HTR-8/SVneo (cell line): ENCODE measurements at places on chromosomes 1 and 21.

DNA sequence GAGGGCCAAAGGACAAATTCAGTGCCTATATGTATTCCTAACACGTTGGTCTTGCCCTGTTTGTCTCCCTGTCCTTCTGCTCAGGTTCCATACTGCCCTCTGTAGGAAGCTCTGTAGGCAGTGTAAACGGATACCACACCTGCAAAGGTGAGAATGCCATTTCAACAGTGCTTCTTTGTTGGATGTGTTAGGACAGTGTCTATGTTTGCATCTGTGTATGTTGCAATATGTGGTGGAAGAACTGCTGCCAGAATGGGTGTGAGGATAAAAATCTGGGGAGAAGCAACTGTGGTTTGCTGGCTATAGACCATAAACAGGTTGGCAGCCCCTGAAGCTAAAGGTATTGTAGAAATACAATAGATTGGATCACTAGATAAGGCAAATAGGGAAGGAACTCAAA is 113.1 kb upstream of the BMP8A start:
- no peak for DNase-seq

GRCh38 chr21:38327984-38328383 is 71.2 kb downstream of the KCNJ15 start:
- no peak for DNase-seq

DNA sequence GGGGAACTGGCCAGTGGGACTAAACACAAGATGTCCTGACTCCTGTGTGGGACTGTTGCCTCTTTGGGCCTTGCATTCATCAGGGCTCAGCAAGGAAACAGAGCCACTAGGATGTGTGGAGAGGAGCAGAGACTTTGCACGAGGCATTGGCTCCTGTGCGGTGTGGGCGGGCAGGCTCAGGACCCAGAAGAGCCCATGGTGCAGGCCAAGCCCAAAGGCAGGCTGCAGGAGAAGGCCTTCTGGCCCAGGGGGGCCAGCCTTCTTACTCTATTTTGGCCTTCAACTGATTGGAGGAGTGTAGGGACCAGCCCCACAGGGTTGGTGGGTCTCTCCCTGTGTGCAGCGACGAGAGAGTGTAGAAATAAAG is 23.5 kb downstream of the LRRC3 start:
- no peak for DNase-seq

DNA sequence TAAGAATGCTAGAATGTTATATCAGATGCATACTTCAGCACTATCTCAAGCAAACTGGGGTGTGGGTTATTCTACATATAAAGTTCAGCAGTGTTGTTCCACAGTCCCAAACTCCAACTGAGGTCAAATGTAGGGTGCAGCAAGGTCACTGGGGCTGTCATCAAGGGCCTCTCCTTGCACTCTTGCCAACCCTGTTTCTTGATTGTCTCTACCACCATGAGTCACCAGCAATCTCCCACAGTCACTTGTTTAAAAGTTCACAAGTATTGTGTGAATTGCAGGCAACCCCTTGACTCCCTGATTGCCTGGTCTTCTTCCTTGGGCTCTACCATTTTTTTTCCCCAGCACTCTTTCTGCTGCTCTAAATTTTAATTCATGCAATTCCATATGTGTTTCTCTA is 10.6 kb downstream of the METTL18 start:
- no peak for DNase-seq

DNA sequence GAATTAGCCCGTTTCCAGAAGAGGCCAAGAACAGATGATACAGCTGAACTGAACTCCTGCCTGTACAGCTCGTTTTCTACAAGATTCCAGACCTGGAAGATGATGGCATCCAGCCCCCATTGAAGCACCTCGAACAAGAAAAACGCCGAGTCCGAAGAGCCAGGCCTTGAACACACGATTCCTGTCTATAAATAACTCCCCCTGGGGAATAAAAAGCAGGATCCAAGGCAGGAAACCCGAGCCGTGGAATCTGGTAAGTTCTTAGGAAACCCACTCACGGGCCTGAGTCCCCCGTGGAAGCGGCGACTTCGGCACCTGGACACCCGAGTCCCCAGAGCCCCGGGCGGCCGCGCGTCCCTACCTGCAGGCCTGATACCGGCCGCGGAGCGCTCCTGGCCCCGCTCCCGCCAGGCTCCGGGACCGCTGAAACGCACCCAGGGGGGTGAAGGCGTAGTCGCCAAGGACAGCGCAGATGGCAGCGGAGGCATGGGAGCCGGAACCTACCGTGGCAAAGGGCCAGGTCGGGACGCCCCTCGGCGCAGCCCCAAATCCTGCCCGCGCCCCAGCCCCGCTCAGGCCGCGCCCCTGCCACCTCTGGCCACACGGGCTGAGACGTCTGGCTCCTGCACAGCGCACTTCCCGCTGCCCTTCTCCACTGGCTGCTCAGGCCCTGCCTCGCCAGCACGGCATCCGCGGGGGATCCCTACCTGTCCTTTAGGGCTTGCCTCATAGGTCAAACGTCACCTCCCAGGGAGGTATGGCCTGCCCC is 14.0 kb upstream of the HLCS start:
- DNase-seq: no peak

- no peak for DNase-seq
Measured at GRCh38 chr1:204232526-204232925, 18.7 kb upstream of the GOLT1A start.

DNA sequence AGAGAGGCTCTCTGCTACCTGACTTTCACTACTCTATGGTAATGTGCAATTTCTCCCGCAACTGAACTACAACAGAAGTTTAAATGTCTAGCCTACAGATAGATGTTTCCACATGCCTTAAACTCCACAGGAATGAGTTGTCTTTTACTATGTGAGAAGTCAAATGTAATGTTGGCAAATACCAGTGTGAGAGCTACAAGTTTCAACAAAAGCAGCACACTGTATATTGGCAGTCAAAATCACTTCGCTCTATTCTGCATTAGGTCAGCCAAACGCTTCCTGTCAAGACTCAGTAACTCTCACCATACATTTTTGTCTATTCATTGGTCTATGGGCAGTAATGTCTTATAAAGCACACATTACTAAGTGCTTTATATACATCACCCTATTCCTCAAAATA is 41.9 kb downstream of the LUZP1 start:
- no peak for DNase-seq

DNA sequence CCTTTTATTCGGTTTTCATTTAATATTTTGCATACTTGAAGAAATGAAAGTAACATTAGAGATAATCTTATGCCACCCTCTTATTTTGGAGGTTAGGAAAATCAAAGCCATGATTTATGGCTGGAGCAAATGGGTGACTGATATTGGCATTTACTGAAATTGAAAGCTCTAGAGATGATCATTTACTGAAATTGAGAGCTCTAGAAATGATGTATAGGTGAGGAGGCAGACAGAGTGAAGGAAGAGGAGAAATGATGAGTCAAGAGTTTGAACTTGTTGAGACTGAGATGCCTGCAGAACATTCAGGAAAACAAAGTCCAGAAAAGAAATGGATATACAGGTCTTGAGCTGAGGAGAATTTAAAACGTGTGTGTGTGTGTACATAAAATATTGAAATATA is 217.6 kb downstream of the LTN1 start:
- DNase-seq: no peak

DNA sequence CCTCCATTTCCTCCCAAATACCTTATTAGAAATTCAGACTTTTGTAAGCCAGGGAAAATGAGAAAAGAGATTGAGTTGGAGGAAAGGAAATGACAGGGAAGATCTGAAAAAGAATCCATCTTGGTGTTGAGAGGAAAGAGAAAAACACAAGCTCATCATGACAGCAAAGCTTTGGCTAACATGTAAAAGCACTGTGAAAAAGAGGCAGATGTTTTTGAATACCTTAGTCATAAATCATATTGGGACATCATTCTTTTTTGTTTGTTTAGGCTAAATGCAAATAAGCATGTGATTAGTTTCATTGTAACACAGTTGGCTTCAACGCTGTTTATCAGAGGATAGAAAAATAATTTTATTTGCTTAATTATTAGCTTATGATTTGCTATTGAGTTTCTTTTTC is 64.6 kb downstream of the LHX8 start:
- DNase-seq: no peak

GRCh38 chr1:52531249-52531872 is 21.5 kb downstream of the TUT4 start:
- no peak for DNase-seq

GRCh38 chr1:100034470-100034869 is 64.7 kb downstream of the SLC35A3 start:
- DNase-seq: no peak

DNA sequence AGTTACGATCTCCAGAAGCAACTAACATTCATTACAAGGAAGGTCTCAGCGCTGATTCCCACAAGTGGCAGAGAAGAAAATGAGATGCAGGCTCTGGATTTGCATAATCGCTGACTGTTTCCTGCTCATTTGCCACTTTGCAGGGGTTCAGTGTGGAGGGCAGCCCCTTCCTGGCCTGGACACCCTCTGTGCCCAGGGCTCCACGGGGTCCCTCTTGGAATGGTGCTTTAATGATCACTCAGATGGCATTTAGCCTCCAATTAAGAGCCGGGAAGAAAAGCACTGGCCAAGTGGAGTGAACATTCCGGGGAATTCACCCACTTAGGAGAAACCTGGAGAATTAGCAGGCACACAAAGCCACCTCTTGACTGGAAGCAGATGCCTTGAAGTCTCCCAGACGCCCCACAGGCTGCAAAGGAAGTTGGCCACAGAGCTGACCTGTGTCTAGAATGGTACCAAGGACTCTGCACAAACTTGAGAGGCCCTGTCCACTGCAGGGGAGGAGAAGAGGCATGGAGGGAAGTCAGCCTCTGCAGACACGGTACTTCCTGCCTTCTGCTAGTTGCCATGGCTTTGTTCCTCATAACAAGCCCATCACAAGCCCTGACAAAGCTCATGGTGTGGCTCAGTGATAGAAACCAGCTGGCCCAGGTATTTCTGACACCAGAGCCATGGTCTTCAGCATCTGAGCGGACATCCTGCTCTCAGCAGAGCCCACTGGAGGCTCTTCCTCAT is 157.2 kb downstream of the KAZN start:
- no peak for DNase-seq

GRCh38 chr1:77412069-77412819 is 130.4 kb downstream of the AK5 start:
- DNase-seq: peak; percentile 50

DNA sequence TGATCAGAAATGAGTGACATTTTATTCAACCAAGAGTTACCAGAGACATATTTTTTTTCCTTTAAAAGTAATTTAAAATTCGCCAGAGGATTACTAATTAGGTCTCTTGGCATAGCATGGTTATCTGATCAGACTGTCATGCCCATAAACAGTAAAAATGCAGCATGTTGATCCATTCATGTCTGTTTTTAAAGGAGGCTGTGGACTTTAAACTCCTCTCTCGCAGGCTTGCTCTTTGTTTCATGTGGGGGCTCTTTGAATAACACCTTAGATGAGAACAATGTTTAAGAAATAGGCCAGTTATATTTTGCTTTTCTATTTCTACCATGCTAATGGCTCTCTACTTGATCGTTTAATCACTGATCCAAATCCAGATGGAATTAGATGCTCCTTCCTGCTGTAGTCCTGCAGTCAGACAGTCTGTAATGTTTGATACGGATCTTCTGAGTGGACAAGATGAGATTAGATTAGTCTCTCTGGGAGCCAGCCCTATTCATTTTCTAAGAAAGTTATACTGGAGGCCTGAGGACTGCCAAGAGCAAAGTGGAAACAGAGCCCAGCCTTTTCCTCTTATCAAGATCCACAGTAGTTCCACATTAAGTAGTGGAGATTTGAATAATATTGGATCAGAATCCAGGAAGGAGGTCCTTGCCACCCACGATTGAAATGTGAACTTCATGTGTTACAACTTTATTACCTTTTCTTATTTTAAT is 197.4 kb downstream of the HS2ST1 start:
- DNase-seq: no peak

DNA sequence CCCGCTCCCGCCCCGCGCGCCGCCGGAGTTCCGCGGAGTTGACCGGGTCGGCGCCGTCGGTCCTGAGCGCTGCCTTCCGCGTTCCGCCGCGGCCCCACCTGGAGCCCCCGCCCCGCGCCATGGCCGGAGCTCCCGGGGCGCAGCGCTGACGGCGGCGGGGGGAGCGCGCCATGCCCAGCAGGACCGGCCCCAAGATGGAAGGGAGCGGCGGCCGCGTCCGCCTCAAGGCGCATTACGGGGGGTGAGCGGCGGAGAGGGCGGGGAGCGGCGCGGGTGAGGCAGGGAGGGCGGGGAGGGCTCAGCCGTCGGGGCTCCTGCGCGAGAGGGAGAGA is 216 bp downstream of the PRKCZ start:
- peak; percentile 38 for DNase-seq

- no peak for DNase-seq
Measured at GRCh38 chr21:46156678-46157077, 1.3 kb upstream of the FTCD start.

GRCh38 chr21:44059710-44060109 is 47.5 kb upstream of the PWP2 start:
- DNase-seq: no peak

DNA sequence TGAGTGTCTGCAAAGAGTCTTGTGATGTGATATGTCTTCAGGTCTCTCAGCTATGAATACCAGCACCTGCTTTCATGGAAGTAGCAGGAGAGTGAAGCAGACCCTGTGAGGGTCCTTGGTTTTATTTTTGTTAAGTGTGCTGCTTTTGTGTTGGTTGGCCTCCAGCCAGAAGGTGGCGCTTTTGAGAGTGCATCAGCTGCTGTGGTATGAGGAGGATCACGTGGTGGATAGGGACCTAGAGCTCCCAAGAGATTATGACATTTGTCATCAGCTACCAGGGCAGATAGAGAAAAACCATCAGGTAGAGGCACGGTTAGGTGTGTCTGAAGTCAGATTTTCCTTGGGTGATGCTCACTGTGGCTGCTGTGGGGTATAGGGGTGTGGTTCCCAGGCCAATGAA is 1232.1 kb downstream of the MRPL39 start:
- DNase-seq: no peak

- DNase-seq: no peak
Measured at GRCh38 chr1:114082304-114082630, 71.4 kb downstream of the SYT6 start.

GRCh38 chr1:40653851-40654537 is 11.5 kb downstream of the RIMS3 start:
- no peak for DNase-seq

- no peak for DNase-seq
Measured at GRCh38 chr1:53710584-53710983, 28.4 kb downstream of the GLIS1 start.

- no peak for DNase-seq
Measured at GRCh38 chr1:180156201-180156600, 1.5 kb downstream of the QSOX1 start.

DNA sequence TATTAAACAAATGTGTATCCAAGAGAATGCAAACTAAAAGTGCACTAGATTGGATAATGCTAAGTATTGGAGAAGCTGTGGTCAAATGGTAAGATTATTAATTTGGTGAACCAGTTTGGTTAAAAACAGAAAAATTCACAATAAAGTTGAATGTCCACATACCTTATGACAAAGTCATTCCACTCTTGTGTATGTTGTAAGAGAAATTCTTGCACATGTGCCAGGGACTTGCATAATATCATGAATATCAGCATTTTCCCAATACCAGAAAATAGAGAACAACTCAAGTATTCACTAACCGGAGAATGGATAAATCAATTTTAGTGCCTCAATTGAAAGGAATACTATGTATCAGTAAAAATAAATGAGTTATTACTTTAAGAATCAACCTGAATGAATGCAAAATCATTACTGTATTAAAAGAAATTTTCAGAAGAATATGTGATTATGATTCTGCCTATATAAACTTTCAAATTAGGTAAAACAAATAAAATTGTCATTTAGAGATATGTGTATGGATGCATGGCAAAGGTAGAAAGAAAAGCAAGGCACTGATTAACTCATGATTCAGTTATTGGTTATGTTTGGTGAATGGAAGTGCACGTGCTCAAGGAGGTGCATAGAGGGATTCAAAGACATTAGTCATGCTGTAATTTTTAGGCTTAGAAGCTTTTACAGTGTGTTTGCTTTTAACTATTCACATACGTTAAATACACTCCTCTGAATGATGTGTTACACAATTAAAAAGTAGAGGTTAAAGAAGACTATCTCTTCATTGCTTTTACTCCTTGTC is 217.4 kb upstream of the KCNK2 start:
- peak; percentile 21 for DNase-seq
